ENCODE measurements at places on chromosomes 4 and X. TPM values are rescaled to one million over a fixed set of nuclear protein-coding genes. Genes with fewer than 3 reads are reported as not detected.

TMSB4X gene
- 942 TPM for total RNA-seq

HTRA3 gene
- 95.6 TPM for total RNA-seq

ADAM29 gene
- not detected for total RNA-seq

GRCh38 chr4:176102414-176103063 is 36.9 kb downstream of the WDR17 start:
- no peak for DNase-seq

DNA sequence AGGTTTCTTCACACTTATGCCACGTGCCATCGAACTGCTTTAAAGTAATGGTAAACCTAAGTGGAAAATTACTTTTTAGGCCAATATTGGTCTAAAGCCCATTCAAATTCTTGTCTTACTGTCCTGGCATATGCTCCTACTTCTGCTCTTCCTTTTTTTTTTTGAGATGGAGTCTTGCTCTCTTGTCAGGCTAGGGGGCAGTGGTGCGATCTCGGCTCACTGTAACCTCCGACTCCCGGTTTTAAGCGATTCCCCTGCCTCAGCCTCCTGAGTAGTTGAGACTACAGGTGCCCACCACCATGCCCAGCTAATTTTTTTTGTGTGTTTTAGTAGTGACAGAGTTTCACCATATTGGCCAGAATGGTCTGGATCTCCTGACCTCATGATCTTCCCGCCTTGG is 129.0 kb upstream of the TECRL start:
- DNase-seq: no peak

GRCh38 chrX:113274791-113275190 is 434.2 kb upstream of the AMOT start:
- DNase-seq: no peak

DNA sequence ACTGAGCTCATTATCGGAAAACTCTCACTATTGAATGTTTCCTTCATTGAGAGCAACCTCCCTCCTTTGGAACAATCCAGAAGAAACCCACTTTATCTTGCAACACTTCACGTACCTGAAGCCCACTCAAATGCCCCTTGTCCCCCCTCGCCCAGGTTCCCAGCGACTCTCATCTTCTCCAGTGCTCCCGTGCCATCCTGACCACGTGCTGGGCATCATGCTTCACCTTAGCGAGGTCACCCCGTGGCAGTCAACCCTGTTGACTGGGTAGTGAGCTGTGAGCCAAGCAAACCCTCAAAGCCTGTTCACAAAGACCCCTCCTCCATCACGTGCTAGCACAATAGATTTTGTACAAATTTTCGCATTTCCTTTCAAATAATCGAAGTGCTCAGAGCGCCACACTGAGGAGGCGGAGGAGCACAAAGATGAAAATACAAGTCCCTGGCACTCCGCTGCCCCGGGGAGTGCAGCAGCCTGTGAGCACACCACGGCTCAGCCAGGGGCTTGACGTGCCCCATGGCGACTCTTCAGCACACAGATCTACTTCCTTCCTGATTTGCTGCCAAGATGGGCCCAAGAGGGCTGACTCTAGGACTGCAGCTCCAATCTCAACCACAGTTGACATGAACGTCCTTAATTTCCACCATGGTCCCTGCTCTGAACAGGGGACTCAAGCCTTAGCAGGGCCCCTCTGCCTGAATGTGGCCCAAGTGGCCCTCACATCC is 15.6 kb downstream of the PDZD4 start:
- DNase-seq: no peak

DNA sequence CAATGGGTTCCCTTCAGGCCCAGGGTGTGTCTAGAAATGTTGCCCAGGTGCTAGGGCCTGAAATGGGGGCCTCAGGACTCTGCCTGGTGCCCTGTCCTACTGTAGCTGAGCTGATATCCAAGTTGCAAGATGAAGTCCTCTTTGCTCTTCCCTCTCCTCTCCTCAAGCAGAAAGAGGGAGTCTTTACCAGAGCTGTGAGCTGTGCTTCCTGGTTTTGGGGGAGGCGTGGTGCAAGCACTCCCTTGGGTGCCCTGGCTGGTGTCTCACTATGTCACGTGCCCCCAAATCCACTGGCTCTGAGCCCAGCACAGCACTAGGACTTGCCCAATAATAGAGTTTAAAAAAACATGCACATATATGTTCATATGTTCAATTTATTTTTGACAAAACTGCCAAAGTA is 29.3 kb upstream of the CT47A1 start:
- DNase-seq: no peak

Measured in left ventricle myocardium superior (tissue), 1 donor.